ENCODE measurements at places on chromosomes 12 and 14.

DNA sequence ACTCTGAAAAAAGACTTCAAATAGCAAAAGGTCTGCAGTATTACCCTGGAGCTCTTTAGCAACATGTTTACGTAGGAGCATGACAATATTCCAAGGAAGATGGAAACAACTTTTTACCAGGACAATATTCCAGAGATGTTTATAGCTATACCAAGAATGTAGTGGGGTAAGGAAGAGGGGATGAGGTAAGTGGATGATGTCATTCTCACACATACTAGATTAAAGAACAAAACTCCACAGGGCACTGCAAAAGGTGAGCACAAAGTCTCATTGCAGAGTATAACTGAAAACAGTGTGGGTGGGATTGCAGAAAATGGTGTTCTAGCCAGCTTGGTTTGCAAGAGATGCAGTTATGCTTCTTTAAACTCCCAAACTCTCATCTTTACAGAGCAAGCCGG is 8.4 kb downstream of the CMTM5 start:
- no peak for DNase-seq

GRCh38 chr14:101840649-101841369 is 79.3 kb downstream of the PPP2R5C start:
- DNase-seq, result no peak

DNA sequence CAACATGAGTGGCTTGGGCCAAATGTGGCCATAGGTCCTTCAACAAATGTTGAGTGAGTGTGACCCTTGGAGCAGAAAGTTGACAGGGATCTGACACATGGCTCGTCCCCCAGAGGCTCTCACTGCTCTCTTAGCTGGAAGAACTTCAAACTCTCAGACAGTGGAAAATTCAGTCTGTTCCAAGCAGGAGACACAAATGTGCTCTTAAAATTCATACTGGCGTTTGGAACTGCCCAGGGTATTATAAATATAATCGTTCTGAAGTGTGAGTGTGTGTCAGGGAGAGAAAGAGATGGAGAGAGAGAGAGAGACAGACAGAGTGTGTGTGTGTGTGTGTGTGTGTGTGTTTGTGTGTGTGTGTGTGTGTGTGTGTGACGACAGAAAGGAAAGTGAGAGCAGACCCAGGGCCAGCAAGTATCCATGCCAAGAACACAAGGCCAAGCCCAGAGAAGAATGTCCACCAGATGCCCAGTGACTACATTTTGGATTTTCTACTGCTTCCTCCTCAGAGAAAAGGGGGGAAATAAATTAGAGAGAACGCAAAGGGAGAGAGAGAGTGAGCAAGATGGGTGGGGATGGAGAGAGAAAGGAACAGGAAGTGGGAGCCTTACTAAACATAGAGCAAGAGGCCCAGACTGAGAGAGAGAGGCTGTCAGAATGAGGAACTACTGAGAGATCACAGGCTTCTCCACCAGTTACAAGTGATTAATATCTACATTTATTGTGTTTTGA is 193.6 kb upstream of the NUDT4 start:
- DNase-seq, result no peak

DNA sequence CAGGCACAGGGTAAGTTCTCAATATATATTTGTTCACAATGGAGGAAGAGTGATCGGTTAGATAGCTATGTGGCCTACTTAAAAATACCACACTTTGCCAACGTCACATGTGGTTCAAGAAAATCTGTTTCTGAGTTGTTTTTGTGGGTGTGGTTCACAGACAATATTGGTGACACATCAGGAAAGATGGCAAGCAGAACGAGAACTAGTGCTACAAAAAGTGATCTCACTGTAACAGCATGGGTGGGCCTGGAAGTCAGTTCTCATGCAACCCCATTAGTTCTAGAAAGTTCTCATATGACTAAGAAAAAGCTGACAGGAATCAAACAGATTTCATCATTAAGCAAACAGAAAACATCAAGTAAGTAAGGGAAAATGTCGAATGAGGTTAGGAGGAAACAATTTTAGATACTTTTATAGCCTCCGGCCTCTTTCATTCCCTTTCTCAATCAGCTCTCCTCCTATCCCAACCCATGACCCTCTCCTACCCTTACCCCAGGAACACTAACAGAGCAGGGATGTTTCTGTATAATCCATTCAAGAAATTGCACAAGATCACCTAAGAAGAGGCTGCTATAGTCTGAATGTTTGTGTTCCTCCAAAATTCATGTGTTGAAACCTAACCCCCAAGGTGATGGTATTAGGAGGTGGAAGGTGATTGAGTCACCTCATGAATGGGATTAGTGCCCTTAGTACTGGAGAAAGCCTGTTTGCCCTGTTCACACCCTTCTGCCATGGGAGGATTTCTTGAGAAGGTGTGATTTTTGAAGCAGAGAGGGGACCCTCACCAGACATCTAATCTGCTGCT is 15.5 kb upstream of the NTN4 start:
- no peak for DNase-seq

GRCh38 chr12:62468397-62468796 is 1.8 kb downstream of the MON2 start:
- DNase-seq, result no peak

DNA sequence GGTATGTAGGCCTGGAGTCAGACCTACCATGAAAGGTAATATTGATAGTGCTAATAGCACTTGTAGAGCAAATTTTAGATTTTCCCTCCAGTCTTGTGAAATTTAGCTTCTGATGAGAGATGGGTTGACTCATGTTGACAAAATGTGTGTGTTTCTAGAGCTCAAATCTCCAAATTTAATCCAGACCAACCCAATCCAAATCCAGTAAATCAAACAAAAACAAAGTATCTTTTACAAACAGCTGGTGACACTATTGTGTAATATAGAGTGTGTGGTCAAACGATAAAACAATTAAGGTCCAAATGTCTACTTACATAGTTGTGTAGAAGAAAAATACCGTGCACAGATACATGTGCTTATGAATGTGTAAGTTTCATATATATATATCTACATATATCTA is 63.4 kb upstream of the KITLG start:
- no peak for DNase-seq

- DNase-seq, result no peak
These were observed 79.9 kb downstream of the ARF6 start for GRCh38 chr14:49972823-49973222.

DNA sequence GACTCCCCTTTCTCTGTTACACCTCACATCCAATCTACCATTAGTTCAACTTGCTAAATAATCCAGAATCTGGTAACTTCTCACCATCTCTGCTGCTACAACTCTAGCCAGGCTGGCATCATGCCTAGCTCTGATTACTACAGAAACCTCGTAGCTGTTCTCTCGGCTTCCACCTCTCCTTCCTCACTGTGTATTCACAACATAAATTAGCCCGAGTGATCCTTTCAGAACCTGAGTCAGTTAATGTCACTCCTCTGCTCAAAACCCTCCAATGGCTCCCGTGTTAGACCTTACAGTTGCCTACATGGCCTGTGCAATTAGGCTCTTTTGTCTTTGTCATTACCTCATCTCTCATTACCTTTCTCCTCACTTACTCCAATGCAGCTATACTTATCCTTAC is 139.4 kb downstream of the PDE3A start:
- DNase-seq, result no peak

DNA sequence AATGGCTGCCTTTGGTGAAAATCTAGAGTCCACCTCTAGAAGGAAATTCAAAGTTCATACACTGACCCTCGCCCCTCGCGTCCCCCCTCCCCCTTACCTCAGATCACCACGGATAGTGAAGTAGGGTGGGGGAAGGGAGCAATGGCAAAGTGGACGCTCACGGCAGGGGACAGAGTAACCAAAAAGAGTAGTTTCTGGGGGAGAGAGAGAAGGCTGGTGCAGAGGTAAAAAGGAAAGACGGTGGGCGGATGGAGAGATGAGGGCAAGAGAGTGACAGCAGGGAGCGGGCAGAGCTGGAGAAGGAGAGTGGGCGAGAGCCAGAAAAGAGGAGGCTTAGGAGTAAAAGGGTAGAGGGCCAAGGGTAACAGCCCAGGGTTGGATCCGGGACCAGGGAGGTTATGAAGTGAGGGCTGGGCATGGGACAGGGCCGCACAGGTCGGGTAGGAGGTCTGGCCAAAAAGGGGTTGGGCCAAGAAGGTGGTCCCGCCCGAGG is 423 bp downstream of the ALDH6A1 start:
- no peak for DNase-seq

DNA sequence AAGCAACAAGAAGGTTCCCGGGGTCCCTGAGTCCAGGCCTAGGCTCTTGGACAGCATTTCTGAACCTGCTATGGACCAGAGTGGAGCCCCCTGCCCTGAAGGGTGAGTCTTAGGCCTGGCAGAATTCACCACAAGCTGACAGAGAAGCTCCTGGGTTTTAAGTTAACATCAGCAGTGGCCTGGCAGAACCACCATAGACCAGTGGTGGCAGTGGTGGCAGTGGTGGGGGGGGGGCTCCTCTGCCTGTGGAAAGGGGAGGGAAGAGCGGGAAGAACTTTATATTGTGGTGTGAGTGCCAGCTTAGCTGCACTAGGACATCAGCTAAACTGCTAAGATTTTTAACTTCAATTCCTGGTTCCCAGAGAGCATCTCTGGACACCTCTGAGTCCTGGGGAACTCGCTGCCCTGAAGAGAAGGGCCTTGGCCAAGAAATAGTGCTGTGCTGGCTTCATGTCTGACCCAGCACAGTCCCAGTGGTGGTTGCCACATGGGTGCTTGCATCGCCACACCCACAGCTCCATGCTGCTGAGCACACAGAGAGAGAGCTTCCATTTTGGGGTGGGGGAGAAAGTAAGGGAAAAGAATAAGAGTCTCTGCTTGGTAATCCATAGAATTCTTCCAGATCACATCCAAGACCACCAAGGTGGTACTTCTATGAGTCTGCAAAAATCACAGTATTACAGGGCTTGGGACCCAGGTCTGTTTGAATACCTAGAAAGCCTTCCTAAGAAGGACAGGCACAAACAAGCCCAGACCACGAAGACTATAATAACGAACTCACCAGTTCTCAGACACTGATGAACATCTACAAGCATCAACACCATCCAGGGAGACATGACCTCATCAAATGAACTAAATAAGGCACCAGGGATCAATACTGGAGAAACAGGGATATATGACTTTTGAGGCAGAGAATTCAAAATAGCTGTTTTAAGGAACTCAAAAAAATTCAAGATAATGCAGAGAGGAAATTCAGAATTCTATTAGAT is 20.4 kb upstream of the RNF212B start:
- DNase-seq, result no peak

DNA sequence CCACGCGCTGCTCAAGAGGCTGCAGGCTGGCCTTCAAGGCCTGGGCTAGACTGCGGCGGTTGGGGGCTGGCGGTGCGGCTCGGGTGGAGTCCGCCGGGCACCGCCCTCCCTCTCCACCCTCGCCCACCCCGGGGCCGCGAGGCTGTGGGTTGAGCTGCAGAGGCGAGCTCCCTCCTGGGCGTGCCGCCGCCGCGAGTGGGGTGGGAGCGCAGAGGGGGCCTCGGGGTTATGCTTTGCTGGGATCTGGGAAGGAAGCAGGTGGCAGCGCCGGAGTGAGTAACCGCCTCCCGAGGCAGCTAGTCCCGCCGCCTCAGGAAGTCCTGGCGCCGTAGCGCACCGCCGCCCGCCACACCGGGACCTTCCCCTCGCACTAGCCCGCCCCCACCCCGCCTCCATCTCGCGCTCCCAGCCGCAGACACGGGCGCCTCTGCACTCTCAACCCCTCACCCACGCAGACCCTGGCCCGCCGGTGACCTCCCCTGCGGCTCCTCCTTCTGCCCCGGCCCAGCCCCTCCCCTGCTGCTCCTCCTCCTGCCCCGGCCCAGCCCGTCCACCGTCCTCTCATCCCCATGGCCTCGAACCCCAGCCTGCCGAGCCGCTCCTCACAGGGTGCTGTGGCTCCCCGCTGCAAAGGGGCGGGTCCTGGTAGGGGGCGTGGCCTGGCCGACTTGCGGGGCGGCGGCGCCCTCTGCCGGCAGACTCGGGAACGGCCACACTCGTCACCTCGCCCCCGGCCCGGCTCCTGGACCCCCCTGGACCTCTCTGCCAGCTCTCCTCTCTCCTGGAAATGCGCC is 16.6 kb downstream of the TAMALIN start:
- peak; percentile 96 for DNase-seq

DNA sequence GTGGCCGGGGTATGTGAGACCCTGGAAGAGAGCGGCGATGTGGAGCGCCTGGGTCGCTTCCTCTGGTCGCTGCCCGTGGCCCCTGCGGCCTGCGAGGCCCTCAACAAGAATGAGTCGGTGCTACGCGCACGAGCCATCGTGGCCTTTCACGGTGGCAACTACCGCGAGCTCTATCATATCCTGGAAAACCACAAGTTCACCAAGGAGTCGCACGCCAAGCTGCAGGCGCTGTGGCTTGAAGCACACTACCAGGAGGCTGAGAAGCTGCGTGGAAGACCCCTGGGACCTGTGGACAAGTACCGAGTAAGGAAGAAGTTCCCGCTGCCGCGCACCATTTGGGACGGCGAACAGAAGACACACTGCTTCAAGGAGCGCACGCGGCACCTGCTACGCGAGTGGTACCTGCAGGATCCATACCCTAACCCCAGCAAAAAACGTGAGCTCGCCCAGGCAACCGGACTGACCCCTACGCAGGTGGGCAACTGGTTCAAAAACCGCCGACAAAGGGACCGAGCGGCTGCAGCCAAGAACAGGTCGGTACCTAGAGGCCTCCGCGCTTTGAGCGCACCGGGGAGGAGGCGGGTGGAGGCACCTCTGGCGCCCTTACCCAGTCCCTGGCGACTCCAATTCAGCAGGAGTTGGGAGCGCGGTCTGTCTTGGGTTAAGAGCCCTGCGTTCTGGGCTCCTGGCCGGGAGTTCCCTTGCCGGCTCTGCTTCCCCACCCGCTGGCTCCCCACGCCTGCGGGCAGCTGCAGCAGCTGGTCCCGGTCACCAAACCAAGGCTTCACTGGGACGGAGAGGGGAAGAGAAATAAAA is 700 bp downstream of the SIX6 start:
- no peak for DNase-seq

DNA sequence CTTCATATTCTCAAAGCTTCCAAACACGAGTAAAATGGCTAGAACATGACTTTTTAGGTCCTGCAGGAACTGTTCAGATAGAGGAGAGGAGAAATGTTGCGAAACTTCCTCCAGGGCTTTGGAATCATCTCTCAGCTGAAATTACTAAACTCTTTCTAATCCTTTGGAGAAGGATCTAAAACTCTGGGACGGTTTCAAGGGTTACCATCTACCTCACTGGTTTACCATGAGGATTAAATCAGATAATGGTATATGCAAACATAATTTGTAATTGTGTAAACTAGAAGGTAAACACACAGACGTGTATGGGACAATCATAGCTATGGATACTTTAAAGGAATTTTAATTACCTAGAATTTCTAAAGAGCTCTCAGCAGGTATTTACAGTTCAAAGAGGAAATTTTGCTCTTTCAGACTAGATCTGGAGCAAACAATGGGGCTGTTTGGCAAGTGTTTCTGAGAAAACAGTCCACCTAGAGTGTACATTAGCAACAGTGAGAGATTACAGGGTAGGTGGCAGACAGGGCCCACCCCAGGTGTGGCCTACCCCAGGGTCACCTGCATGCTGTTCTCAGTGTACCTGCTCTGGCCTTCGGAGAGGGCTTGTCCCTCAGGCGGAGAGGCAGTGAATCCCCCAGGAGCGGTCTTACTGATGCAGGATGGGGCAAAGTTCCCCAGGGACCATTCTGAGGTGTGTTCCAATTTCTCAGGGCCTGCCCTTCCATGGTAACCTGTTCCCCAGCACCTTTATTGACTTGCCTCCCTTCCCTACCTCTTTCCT is 124.7 kb upstream of the MAX start:
- DNase-seq, result no peak
